ENCODE measurements at places on chromosomes 16 and 17.

- DNase-seq, result no peak
These were observed 27.8 kb upstream of the INTS2 start for GRCh38 chr17:61955619-61956018.

GRCh38 chr16:22232277-22233036 is 26.4 kb downstream of the EEF2K start:
- DNase-seq, result no peak

GRCh38 chr17:41486809-41487530 is 2.7 kb downstream of the KRT36 start:
- DNase-seq, result peak; percentile 21

- no peak for DNase-seq
These were observed 1468.6 kb downstream of the CDH11 start for GRCh38 chr16:63653044-63653839.

GRCh38 chr17:17344507-17345293 is 41.5 kb downstream of the NT5M start:
- no peak for DNase-seq

- no peak for DNase-seq
These were observed 7.7 kb downstream of the PRKAR1A start for GRCh38 chr17:68519911-68520310.

GRCh38 chr17:44268709-44269534 is 987 bp upstream of the SLC4A1 start:
- DNase-seq, result no peak

- DNase-seq, result no peak
These were observed 19.0 kb downstream of the SPIRE2 start for GRCh38 chr16:89847051-89847939.

GRCh38 chr17:75913537-75914210 is 9.0 kb upstream of the MRPL38 start:
- DNase-seq, result no peak

GRCh38 chr16:62105244-62105643 is 69.0 kb upstream of the CDH8 start:
- no peak for DNase-seq

DNA sequence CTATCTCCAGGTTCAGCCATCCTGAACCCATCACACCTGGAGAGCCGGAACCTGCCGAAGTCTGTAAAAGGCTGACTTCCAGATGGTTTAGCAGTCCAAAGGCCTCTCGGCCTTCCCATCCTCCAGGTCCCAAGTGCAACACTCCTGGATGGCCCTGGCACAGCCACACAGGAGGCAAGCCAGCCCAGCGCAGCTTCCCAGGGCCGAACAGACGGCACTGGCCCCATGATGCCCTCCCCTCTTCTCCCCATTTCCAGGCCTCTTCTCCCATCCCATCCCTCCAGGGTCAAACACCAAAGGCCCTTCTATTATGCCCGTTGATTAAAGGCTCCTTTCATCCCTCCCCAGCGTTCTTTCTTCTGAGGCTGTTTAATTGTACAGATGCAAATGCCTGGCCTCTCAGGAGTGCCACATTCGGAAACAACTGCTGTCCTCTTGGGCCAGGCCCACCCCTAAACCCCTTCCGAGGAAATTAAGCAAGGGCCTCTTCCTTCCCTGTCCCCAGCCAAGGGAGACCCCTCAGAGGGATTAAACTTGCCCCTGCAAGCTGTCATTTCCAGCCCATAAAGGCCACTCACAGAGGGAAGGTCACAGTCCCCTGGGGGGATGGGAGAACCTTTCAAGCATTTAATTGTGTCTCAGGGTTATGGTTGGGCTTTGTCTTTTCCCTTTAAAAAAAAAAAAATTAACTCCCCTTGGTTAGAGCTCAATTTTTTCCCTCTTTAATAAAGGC is 30.8 kb downstream of the AXIN2 start:
- DNase-seq, result no peak

DNA sequence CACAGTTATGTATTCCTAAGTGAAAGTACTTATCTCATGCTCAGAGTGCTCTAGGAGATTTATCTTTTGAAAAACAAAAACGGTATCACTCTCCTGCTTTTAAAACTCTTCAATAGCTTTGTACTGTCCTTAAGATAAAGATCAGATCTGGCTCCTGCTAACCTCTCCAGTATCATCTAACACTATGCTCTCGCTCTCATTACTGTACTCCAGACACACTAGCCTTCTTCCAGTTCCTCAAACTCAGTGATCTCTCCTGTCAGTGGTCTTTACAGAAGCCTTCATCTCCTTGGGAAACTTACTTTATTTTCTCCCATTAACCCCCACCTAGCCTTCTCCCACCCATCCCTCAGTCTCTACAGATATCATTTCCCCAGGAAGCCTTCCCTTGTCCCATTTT is 10.1 kb downstream of the ULK2 start:
- no peak for DNase-seq

DNA sequence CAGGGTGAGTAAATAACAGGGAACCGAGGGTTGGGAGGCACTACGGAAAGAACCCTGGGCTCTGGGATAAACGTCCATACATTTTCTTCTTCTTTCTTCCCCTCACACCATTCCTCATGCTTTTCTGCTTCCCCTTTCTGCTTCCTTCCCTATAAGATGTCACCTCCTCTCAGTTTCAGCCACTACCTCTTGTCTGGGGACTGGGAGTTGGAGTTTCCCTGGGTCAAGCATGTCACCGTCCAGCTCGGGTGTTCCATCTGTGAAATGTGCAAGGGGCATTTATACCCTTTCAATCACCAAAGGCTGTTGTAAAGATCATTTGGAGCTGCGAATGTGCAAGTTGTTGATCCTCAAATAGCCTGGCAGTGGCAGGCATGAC is 17.5 kb upstream of the CCL22 start:
- DNase-seq, result no peak

DNA sequence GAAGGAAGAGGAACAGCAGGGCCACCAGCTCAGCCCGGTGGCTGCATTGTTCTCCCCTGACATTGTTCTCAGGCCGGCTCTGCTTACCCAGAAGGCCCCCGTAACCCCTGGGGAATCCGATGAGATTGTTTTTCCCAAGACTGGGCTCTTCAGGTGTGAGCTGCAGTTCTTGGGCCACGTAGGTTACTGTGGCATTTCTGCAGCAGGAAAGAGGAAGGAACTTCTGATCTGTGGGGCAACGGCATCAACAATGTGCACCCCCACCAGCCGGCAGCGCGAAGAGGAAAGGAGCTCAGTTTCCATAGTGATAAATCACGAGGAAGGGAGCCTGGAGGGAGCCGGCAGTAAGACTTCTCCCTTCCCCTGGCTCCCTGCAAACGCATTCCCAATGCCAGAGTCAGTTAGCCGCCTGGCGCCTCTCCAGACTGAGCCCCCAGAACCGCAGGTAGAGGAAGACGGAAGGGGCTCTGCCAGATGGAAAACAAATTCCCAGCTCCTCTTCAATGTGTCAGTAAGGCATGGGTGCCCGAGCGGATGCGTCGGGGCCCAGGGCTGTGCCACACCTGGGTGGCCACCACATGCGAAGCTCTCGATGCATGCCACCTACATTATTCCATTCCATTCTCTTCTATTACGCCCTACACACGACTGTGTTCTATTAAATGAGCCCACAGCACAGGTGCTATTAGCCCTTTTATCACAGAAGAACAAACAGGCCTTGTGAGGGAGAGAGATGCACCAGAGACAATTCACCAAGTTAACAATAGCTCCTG is 21.5 kb upstream of the PECAM1 start:
- no peak for DNase-seq

- no peak for DNase-seq
These were observed 27.5 kb downstream of the GGA2 start for GRCh38 chr16:23482778-23483177.

DNA sequence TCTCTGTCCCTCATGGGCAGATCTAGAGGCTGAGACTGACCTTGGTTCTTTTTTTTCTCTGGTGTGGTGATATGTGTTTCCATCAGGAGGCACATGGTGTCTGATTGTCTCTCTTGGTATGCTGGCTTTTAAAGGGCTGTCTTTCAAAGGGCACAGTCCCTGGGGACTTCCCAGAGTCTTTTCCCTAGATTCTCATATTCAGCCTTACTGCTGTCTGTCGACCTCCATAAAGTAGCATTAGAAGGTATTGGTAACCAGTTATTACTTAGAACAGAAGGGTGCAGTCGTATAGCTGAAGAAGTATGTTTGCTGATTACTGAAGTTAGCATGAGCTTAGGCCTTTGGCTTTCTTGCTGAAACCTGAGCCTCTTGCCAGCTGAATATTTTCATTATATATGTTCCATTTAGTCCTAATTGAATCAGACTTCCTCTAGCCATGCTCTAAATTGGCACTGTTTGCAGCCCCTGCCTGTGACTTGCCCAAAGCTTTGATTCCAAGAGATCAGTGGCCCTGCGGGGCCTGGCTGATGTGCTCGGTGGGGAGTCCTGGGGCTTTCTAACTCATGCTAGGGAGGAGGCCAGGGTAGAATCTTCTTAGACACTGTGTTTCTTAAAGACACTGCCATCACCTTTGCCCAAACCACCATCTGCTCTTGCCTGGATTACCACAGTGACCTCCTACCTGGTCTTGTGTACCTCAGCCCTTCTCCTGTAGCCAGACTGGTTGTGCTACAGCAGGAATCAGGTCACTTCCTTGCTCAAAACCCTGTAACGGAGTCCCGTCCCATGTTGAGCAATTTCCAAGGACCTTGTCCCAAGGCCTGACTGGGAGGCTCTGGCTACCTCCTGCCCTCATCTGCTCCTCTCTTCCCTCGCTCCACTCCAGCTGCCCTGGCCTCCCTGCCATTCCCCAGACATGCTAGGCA is 71.5 kb downstream of the WWP2 start:
- no peak for DNase-seq
